Activated naive CD4-positive, alpha-beta T cell treated with anti-CD3 and anti-CD28 coated beads for 36 hours (primary cell): ENCODE measurements at places on chromosomes 3 and 15. TPM values are rescaled to one million over a fixed set of nuclear protein-coding genes. Genes with fewer than 3 reads are reported as not detected.

- H3K27me3 ChIP-seq, result no peaks in the 10 kb centered on the region
- no peak for DNase-seq
- H3K36me3 ChIP-seq, result peaks cover 2% of the 10 kb centered on the region
- H3K4me3 ChIP-seq, result no peak overlapping the region
Measured at GRCh38 chr15:77354063-77354462, 65.8 kb downstream of the PEAK1 start.

Gene SH2D7
- total RNA-seq, result not detected

DNA sequence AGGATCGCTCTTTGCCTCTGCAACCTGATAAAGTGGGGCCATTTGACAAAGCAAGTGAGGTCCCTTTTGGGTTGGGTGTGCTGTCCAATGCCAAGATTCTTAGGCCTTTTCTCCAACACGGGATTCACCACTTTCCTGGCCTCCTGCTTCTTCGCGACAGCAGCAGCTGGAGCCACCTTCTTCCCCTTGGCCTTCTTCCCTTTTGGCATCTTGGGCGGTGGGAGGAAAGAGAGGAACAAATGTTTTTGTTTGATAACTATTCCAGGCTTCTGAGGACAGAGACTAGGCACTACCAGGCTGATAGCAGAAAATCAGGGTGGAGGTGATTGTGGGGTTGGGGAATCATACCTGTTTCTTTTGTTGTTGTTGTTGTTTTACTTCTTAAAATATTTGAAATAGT lies 30.0 kb upstream of the FAM81A start:
- H3K4me1 ChIP-seq, result peaks cover 4% of the 10 kb centered on the region
- no peaks in the 10 kb centered on the region for H3K36me3 ChIP-seq
- no peak for DNase-seq
- no peaks in the 10 kb centered on the region for H3K27me3 ChIP-seq
- no peak overlapping the region for H3K27ac ChIP-seq

GRCh38 chr3:63955830-63956545 lies 43.8 kb upstream of the SCAANT1 start:
- peaks cover 37% of the 10 kb centered on the region for H3K4me1 ChIP-seq
- DNase-seq, result no peak
- H3K36me3 ChIP-seq, result peaks cover 11% of the 10 kb centered on the region
- H3K4me3 ChIP-seq, result no peak overlapping the region
- H3K27ac ChIP-seq, result no peak overlapping the region
- no peaks in the 10 kb centered on the region for H3K27me3 ChIP-seq

GRCh38 chr3:22977650-22978289 lies 225.4 kb upstream of the UBE2E2 start:
- no peaks in the 10 kb centered on the region for H3K27me3 ChIP-seq
- peaks cover 3% of the 10 kb centered on the region for H3K4me1 ChIP-seq
- H3K27ac ChIP-seq, result no peak overlapping the region
- no peak overlapping the region for H3K4me3 ChIP-seq

Gene TGM5
- total RNA-seq, result not detected

Gene RAF1
- 62.5 TPM for total RNA-seq

DNA sequence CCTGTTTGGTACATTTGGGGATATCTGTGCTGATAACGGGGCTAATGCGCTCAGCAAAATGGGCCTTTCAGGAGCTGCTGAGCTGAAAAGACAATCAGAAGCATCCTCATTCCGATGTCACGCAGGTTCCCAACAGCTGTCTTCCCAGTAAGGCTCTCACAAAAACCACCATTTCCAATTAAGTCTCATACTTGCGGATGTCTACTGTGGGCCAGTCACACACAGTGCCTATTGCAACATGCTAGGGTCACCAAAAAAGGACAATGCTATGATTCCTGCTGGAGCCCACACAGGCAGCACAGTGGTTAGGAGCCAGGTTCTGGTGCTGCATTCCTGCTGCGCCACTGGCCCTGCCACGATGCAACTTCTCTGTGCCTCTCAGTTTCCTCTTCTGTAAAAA lies 16.4 kb upstream of the LDHAL6B start:
- no peaks in the 10 kb centered on the region for H3K36me3 ChIP-seq
- no peak for DNase-seq
- H3K27ac ChIP-seq, result no peak overlapping the region
- H3K27me3 ChIP-seq, result peaks cover 3% of the 10 kb centered on the region

Gene SLC51A
- total RNA-seq, result not detected

GRCh38 chr15:90046911-90047392 lies 45.8 kb downstream of the ZNF710 start:
- no peaks in the 10 kb centered on the region for H3K36me3 ChIP-seq
- H3K4me1 ChIP-seq, result peaks cover 5% of the 10 kb centered on the region
- no peak for DNase-seq
- H3K27ac ChIP-seq, result no peak overlapping the region
- H3K27me3 ChIP-seq, result no peaks in the 10 kb centered on the region

Gene RNF7
- 56.3 TPM for total RNA-seq

- H3K27me3 ChIP-seq, result no peaks in the 10 kb centered on the region
- H3K4me1 ChIP-seq, result peaks cover 56% of the 10 kb centered on the region
- peak overlapping the region; percentile 91 for H3K27ac ChIP-seq
- peaks cover 26% of the 10 kb centered on the region for H3K36me3 ChIP-seq
- peak overlapping the region; percentile 9 for H3K4me3 ChIP-seq
Measured at GRCh38 chr15:67174864-67175573, 79.4 kb downstream of the AAGAB start.

DNA sequence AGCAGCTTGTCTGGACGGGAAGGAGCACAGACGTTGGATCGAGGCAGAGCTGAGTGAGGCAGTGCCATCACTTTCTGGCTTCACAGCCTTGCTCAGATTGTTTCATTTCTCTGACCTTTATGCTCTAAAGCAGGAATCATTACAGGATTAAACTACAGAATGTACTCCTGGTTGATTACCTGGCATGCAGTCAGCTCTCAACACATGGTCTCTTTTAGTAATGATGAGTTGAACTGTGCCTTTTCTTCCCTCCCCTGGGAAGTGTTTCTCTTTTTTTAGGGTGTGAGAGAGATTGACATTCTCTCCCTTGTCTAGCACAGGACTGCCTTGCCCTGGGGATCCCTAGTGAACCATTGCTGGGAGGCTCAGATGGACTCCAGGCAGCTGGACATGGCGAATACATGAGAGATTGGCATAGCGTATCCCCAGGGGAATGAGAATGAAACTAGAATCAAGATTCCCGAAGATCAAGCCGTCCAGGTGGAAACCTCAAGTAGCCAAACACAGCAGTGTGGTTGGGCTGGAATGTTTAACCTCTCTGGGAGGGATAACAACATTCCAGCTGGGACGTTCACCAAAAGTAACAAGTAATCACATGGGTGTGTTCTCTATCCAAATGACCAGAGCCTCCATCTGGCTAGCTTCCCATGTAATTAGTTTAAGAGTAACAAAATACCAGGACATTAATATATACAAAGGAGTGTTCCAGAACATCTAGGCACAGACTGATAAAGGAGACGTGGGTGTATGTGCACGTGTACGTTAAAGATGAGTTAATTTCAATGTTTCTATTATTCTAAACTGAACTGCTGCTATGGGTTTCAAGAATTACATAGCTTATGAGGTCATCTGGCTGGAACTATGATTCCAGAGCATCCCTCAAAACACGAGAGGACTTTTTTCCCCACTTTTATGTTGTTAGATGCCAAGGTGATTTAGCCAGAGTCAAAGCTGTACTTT lies 118.6 kb upstream of the NR2E3 start:
- H3K36me3 ChIP-seq, result no peaks in the 10 kb centered on the region
- H3K27ac ChIP-seq, result no peak overlapping the region
- no peaks in the 10 kb centered on the region for H3K4me1 ChIP-seq
- peaks cover 46% of the 10 kb centered on the region for H3K27me3 ChIP-seq
- DNase-seq, result no peak

GRCh38 chr3:27589795-27590194 lies 105.6 kb upstream of the SLC4A7 start:
- no peaks in the 10 kb centered on the region for H3K36me3 ChIP-seq
- no peak for DNase-seq
- H3K27ac ChIP-seq, result no peak overlapping the region

DNA sequence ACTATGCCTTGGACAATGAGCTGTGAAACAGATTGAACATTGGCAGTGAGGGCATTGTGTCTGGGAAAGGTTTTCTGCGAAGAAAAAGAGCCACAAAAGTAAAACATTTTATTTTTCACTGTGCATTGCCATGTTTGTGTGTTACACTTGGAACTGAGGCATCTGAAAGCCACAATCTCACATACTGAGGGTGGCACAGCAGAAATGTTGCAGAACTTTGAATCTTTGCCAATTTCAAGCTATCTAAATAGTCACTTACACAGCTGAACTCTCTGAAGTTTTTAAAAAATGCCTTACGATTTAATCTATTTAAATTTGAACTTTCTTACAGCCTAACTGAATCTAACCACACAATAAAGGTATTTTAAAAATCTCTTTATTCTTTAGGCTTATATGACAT lies 154.1 kb upstream of the GRM7 start:
- no peaks in the 10 kb centered on the region for H3K4me1 ChIP-seq
- no peaks in the 10 kb centered on the region for H3K27me3 ChIP-seq
- H3K4me3 ChIP-seq, result no peak overlapping the region
- H3K36me3 ChIP-seq, result no peaks in the 10 kb centered on the region

- H3K27ac ChIP-seq, result no peak overlapping the region
- H3K4me1 ChIP-seq, result peaks cover 7% of the 10 kb centered on the region
- no peak for DNase-seq
- H3K4me3 ChIP-seq, result no peak overlapping the region
- no peaks in the 10 kb centered on the region for H3K36me3 ChIP-seq
Measured at GRCh38 chr3:37217098-37217849, 42.9 kb upstream of the LRRFIP2 start.

DNA sequence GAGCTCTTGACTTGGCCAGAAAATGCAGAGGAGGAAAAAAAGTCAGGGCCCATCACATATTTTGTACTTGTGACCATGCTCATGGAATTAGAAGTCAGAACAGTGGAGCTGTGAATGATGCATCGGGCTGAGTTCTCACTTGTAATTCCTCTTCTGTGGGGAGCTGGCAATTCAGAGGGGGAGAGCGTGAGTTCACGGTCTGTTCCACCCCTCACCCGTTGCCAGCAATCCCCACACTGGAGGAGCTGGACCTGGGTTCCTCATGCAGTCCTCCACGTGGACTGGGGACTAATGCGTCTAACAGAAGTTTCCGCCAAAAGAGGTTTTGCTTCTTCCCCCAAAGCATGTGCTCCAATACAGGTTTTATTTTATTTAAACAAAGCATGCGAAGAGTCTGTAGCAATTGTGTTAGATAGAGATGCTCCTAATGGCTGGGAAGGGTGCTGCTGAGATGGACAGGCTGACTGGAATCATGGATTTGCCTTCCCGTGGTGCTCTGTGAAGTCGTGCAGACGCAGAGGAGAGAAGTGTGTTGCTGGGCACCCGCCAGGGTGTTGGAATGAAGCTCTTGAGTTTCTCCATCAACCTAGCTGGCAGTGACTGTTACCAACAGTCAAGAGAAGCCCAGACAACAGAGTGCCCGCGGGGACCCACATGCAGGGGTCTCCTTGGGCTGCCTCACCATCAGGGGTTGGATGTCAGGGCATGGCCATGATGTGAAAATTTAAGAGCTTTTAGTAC lies 77.4 kb upstream of the PCSK6 start:
- no peak for DNase-seq
- peaks cover 11% of the 10 kb centered on the region for H3K27me3 ChIP-seq
- no peaks in the 10 kb centered on the region for H3K4me1 ChIP-seq
- no peaks in the 10 kb centered on the region for H3K36me3 ChIP-seq

GRCh38 chr3:44419923-44420650 lies 57.4 kb downstream of the ZNF445 start:
- no peak overlapping the region for H3K27ac ChIP-seq
- no peak overlapping the region for H3K4me3 ChIP-seq
- no peak for DNase-seq
- H3K4me1 ChIP-seq, result no peaks in the 10 kb centered on the region
- H3K36me3 ChIP-seq, result no peaks in the 10 kb centered on the region

Gene APBA2
- 16.2 TPM for total RNA-seq

Gene SKOR1
- 0.15 TPM for total RNA-seq

DNA sequence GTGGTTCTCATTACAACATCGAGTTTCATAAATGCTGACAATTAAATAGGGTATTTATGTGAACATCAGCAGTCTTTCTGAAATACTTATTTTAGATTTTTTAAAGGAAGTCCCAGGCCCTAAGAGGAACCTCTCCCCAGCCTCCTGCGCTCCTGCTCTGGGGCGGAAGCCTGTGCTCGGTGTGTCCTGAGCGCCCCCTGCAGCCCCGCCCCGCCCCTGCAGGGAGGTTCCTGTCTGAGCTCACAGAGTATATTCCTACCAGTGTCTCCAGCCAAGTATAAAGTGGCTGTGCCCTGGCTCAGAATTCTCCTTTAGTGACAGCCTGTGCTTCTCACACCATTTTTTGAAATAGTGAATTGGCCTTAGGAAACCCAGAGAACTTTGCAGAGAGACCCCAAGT lies 567.9 kb downstream of the GOLGA6L6 start:
- H3K27ac ChIP-seq, result no peak overlapping the region
- H3K4me1 ChIP-seq, result no peaks in the 10 kb centered on the region
- DNase-seq, result peak; percentile 7
- no peak overlapping the region for H3K4me3 ChIP-seq
- no peaks in the 10 kb centered on the region for H3K36me3 ChIP-seq
- H3K27me3 ChIP-seq, result no peaks in the 10 kb centered on the region

- DNase-seq, result no peak
- no peak overlapping the region for H3K27ac ChIP-seq
- no peaks in the 10 kb centered on the region for H3K27me3 ChIP-seq
Measured at GRCh38 chr3:77718311-77718710, 678.4 kb downstream of the ROBO2 start.

DNA sequence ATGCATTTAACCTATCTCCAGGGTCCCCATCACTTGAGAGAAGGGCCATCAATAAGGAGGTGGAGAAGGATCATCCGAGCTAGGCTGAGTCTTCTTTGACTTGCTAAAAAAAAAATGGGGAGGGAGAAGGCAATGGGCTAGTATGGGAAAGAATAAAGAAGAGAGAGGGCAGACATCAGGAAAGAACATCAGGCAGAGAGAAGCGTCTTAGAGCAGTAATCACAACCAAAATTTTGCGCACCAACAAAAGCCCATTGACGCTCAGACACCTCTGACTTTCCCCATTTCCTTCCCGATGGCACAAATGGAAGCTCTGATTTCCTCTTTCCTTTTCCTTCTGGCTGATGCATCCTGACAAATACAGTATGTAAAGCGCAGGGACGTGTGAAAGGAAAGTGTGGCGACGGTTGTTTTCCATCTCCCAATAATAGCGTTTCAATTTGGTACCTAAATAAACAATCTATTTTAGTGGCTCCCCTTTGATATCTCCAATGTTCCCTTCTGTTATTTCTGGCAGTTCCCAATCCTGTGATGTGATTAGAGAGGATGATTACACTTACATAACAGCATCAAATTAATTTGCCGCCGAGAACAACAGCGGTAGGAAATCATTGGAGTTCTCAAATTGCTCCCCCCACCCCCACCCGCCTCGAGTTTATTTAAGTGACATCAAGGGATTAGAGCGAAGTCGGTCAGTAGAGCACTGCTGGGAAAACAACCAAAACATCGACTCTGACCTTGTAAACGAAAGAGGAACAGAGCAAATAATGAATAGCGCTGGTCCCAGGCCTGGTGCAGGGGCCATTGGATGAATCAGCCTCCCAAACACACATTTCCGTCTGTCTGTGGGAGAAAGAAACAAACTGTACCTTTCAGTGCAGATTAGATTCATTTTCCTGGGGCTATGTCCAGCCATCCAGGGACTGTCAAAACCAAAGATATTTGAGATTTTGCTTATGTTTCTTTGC lies 273.3 kb upstream of the ICE2 start:
- no peak overlapping the region for H3K27ac ChIP-seq
- H3K4me1 ChIP-seq, result no peaks in the 10 kb centered on the region
- H3K27me3 ChIP-seq, result no peaks in the 10 kb centered on the region
- no peak for DNase-seq
- H3K4me3 ChIP-seq, result no peak overlapping the region
- H3K36me3 ChIP-seq, result no peaks in the 10 kb centered on the region

- no peak for DNase-seq
- no peaks in the 10 kb centered on the region for H3K36me3 ChIP-seq
- no peaks in the 10 kb centered on the region for H3K4me1 ChIP-seq
- H3K27ac ChIP-seq, result no peak overlapping the region
Measured at GRCh38 chr3:137787529-137787928, 23.4 kb downstream of the SOX14 start.
